Activated CD4-positive, alpha-beta memory T cell treated with anti-CD3 and anti-CD28 coated beads, Interleukin-2, amount 10 ng/mL, durations not matched to agents 7 days and 5 days (primary cell): ENCODE measurements at places on chromosomes 3 and 15. TPM values are rescaled to one million over a fixed set of nuclear protein-coding genes. Genes with fewer than 3 reads are reported as not detected.

The TSEN2 gene
- total RNA-seq = 7.5 TPM

The RRP9 gene
- 16.8 TPM for total RNA-seq

The CHRD gene
- total RNA-seq = not detected

The NAALADL2 gene
- total RNA-seq = not detected

The SPATA12 gene
- total RNA-seq = not detected

The ENTPD3 gene
- not detected for total RNA-seq

The UBE2E2 gene
- 1.3 TPM for total RNA-seq

The MNS1 gene
- not detected for total RNA-seq

The WWTR1 gene
- total RNA-seq = 2.1 TPM

The ZNF80 gene
- 0.28 TPM for total RNA-seq

The LMAN1L gene
- total RNA-seq = 0.63 TPM

The ESYT3 gene
- 0.43 TPM for total RNA-seq

The STRIT1 gene
- not detected for total RNA-seq

The P3H2 gene
- not detected for total RNA-seq

The TNFAIP8L3 gene
- total RNA-seq = 0.13 TPM

The TSPAN3 gene
- total RNA-seq = 12.4 TPM

The GRK7 gene
- total RNA-seq = not detected

The CHRNA3 gene
- not detected for total RNA-seq

The GOLGA6L4 gene
- 2.3 TPM for total RNA-seq

The C15orf39 gene
- 69.2 TPM for total RNA-seq

The CKMT1A gene
- not detected for total RNA-seq

The PTH1R gene
- not detected for total RNA-seq

The SEMA4B gene
- 29.7 TPM for total RNA-seq

The HTR3E gene
- total RNA-seq = not detected

The CASR gene
- 0.10 TPM for total RNA-seq
